Activated CD8-positive, alpha-beta memory T cell treated with anti-CD3 and anti-CD28 coated beads for 4 hours (primary cell): ENCODE measurements at places on chromosomes 6 and 20.

- DNase-seq = no peak
These were observed 32.9 kb upstream of the TCF21 start for GRCh38 chr6:133855991-133856370.

DNA sequence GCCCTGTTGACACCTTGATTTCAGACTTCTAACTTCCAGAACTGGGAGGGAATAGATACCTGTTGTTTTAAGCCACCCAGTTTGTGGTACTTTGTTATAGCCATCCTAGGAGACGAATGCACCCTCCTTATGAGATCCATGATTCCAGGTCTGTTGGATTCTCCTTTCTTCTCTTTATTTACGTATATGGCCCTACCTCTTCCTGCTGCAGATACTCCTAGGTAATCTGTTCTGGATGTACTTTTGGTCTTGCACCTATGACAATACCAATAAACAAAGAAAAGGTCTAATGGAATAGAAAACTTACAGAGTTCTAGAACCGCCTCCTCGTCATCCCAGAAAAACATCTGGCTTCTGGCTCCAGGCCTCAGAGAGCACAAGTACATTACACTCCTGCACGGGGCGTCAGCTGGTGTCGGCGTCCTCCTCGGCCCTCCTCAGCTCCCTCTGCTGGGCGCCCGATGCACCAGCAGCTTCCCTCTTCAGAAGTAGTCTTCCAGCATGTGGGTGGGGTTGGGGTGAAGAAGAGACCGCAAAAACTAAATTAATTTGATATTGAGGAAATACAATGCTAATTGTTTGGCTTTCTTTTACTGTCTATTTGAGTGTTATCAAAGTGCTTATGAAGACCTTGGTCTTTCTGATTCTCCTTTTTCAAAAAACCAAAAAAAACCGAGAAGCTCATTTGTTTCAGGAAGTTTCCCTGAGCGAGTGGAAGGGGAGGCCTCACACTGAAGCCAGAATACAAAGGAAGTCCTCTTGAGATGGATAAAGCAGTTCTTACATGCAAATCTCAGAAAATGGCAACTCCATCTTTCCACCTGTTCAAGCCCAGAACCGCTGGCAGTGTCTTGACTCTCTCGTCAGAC, 9.7 kb upstream of the ATXN1 start:
- DNase-seq = peak; percentile 64

DNA sequence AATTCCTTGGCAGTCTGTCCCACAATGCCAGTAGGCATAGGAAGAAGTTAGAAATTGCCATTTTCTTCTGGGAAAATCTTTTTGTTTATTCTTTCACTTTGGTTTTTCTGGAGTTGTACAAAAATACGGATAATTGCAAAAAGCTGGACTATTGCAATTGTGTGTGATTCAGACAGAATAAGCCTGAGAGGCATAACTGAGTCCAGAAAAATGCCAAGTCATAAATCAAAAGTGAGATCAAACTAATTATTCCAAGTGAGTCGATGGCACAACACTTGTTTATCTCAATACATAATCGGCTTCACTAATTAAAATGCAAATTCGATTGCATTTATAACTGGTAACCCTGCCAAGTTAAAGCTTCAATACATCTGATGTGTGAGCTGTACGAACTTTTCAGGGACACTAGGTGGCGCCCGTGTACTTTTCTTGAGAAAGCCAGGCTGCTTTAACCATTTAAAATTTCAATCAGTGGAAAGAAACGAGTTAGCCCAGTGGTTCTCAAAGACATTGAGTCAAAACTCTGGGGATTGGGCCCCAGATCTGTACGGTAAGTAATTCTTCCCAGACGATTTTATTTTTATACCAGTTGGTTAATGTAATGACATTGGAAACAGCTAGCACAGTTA, 102.6 kb downstream of the LAMP5 start:
- DNase-seq = no peak

GRCh38 chr20:31573555-31574321, 31.4 kb upstream of the ID1 start:
- DNase-seq = no peak

- no peak for DNase-seq
These were observed 63.9 kb downstream of the FHL5 start for GRCh38 chr6:96626759-96627364.

DNA sequence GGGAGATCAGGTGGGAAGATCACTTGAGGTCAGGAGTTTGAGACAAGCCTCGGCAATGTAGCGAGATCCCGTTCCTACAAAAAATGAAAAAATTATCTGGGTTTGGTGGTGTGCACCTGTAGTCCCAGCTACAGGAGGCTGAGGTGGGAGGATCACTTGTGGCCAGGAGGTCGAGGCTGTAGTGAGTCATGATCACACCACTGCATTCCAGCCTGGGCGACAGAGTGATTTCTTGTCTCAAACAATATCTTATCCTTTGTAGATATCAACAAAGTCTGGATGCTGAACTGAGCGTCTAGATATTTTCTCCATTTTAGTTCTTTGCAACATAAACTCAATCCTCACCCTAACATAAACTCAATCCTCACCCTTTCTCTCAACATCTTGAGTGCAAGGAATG, 197.6 kb downstream of the DTNBP1 start:
- no peak for DNase-seq

- DNase-seq = no peak
These were observed 10.0 kb downstream of the BICRAL start for GRCh38 chr6:42791706-42792320.

DNA sequence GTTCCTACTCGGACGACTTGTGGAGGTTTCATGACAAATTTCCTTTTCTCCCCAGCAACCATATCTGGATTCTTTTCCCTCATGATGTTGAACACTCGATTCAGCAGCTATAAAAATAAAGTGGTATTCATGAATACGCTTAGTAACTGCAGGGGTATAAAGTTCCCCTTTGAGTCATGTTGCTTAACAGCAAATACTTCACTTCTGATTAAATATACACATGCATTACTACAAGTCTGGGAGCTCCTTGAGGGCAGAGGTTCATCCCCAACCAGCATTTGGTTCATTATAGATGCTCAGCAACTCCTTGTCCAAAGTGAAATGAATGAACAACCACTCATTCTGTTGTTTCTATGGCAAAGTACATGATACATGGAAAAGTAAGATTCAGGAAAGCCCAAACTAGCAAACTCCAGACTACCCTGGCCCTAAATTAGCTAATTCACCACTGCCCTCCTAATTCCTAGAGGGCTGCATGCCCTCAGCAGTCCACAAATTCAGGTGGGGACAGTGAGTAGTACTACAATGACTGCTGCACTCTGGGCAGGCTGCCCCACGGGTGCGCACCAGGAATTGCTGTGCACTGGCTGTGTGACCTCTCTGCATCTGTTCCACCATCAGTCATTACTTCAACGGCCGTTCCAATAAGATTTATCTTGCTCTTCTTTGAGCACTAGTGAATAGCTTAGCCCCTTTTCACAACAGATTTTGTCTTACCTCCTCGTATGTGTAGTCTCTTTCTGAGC, 15.2 kb downstream of the EIF2S2 start:
- DNase-seq = no peak

DNA sequence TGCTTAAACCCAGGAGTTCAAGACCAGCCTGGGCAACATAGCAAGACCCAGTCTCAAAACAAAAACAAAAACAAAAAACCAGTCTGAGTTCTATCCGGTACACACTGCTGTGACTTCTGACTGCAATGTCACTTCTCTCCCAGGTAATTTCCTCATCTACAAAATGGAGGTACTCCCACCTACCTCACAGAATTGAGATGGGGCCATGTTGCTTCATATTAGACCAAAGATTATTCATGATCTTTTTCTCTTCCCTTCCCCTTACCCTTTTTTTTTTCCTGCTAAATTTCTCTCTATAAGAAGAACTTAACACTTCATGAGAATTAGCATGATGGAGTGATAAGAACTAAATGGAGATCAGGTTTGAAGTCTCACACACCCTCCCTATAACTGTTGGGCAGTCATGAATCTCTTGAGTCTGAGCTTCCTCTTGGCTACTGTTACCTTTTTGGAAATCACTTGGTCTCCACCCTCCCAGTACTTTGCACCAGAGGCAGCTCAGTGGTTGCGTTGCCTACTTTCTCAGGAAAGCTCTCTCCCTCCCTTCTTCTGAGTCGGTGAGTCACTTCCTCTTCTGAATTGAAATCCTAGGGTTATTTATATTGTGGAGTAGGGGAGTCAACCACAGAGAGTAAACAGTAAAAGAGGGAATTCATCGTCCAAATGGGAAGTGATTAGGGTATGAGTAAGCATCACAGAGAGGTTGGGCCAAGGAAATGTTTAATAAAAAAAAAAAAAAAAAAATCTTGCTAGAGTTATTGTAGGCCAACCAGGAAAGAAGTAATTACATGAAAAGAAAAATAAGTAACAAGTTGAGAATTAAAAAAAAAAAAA, 59.9 kb upstream of the MAP7 start:
- no peak for DNase-seq

GRCh38 chr20:63212792-63213191, 3.1 kb downstream of the YTHDF1 start:
- DNase-seq = no peak

- DNase-seq = no peak
These were observed 1.7 kb downstream of the CDK19 start for GRCh38 chr6:110813338-110814101.

GRCh38 chr6:12761376-12762115, 45.0 kb downstream of the PHACTR1 start:
- no peak for DNase-seq

GRCh38 chr6:119535332-119535731, 185.8 kb upstream of the MAN1A1 start:
- no peak for DNase-seq

DNA sequence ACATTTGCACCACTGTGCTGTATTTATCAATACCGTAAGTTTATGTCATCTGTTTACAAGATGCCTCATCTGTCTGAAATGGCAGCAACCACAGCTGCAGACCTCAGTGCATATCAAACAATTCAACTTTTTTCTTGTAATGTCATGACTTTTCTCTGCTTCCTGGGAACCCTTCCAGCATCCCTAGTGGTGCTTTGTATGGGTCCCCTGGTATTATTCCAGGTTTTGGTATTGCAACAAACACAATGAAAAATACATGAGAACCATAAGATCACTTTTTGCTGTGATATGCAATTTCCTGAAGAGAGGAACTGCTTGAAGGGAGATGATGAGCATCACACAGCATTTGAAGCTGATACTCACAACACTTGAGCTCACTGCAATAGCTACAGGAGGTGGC, 12.0 kb upstream of the TXNDC5 start:
- no peak for DNase-seq

DNA sequence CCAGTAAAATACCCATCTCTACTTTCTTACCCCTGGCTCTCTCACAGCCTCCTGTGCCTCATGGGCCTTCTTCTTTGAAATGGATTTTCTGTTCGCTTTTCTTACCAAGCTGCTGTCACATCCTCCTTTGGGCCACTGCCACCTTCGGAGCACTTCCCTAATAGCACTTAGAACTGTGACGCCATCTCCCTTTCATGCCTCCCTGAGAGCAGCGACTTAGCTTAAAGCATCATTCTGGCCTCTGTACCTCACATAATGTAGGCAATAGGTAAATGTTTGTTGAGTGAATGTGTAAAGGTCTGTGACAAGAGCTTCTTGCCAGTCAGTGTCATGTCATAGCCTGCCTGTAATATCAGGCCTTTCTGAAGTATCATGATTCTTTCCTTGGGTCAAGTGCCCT, 78.8 kb downstream of the ADGRG6 start:
- no peak for DNase-seq

DNA sequence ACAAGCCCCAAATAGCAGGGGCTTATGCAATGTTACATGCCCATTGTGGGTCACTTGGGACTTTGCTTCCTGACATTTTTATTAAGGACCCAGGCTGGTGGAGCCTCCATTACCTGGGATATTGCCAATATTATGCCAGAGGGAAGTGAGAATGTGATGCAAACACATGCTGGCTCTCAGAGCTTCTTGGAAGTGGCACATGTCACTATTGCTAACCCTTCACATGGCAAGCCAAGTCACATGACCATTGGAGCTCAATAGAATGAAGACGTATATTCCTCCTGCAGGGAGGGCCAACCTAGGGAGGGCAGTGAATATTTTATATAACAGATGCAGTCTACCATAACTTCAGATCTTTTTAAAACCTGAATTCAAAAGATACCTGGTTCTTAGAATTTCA, 140.7 kb upstream of the ZFP64 start:
- DNase-seq = no peak

GRCh38 chr6:72890233-72890632, 268.4 kb downstream of the KCNQ5 start:
- DNase-seq = no peak

- DNase-seq = no peak
These were observed 36.3 kb upstream of the SLCO4A1 start for GRCh38 chr20:62606016-62606415.

DNA sequence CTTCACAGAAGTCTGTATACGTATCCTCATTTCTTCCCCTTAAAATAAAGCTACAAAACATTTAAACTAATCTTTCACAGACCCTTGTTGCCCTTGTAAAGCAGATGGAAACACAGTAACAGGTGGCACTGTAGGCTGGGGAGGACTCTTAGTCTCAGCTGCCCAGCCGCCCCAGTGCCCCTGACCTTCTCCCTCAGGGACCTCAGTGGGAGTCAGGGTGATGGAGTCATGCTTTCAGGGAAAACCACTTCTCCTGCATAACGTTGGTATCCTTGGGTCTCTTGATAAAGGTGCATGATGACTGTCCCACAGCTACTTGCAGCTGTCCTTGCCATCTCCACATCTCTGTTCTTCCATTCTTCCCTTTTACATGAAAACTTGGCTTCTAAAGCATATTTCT, 198.6 kb downstream of the CDKAL1 start:
- no peak for DNase-seq

- DNase-seq = no peak
These were observed 25.2 kb downstream of the PACSIN1 start for GRCh38 chr6:34491091-34491430.

DNA sequence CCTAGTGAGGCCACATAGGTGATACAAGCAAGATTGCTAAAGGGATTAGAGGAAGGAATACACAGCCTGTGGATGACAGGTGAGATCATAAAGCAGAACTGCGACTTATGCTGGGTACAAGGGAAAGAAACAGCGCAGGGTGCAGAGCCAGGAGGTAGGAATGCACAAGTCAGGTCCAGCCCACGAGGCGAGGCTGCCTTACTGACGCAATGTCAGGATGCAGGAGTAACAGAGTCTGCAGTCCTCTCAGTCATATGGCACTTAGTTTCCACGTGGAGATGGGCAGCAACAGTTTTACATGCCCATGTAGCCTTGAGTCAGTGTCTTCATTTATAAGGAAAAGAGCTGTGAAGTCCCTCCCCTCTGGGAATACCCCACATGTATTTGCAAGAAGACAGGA, 210.9 kb downstream of the SYNE1 start:
- DNase-seq = no peak

- no peak for DNase-seq
These were observed 155.5 kb upstream of the SLC24A3 start for GRCh38 chr20:19056909-19057308.

- no peak for DNase-seq
These were observed 695.0 kb downstream of the COL12A1 start for GRCh38 chr6:74510878-74511277.

- DNase-seq = no peak
These were observed 59.5 kb upstream of the MPC1 start for GRCh38 chr6:166442131-166442685.
